ENCODE measurements at places on chromosomes 16 and 17. TPM values are rescaled to one million over a fixed set of nuclear protein-coding genes. Genes with fewer than 3 reads are reported as not detected.

FOXL1 gene
- 0.32 TPM for total RNA-seq

KRT12 gene
- not detected for total RNA-seq

CPNE7 gene
- total RNA-seq = not detected

PRR29 gene
- total RNA-seq = 0.20 TPM

SPIRE2 gene
- total RNA-seq = 0.77 TPM

SOST gene
- not detected for total RNA-seq

CCDC182 gene
- total RNA-seq = not detected

TEKT5 gene
- total RNA-seq = not detected

KRTAP2-3 gene
- not detected for total RNA-seq

ST6GALNAC1 gene
- 3.8 TPM for total RNA-seq

KIF19 gene
- total RNA-seq = 0.30 TPM

Data from left ventricle myocardium superior (tissue), 1 donor.